Naive thymus-derived CD4-positive, alpha-beta T cell (primary cell): ENCODE measurements at places on chromosomes 4 and X. TPM values are rescaled to one million over a fixed set of nuclear protein-coding genes. Genes with fewer than 3 reads are reported as not detected.

Gene CENPVL3
- not detected for total RNA-seq

- DNase-seq, result no peak
These were observed 5.7 kb upstream of the GPR174 start for GRCh38 chrX:79138658-79139241.

DNA sequence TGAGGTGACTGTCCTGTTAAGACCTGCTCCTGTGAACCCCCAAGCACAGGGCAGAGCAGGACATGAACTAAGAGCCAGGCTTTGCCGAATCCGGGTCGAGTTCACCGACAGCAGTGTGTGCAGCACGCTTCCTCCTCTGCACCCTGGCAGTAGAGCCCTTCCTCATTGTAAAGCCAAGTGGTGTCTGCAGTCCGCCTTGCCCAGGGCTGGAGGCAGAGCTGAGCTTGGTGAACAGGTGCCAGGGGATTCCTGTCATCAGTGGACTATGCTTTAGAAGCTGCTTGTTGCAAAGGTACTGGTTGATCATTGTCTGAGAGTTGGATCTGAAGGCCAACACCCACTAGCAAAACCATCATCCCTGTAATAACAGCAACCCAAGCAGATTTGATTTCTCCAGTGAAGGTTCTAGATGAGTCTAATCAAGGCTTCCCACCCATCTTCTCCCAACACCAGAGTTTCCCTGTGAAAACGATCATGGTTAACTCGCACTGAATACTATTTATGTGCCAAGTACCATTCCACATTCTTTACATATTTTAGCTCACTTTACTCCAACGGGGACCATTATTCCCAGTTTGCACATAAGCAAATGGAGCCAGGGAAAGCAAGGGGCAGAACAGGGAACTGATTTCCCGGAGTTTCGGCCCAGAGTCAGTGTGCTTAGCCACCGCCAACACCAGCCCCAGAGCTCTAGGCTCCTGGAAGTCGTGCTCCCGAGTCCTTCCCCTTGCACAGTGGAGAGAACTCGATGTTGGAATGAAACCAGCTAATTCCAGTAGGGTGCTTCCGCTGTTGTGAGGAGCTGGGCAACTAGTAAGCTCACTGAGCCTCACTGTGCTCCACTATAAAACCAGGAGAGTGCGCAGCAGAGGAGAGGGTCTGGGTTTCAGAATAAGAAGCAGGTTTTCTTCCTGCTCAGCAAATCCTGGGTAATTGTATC, 1.4 kb upstream of the SLC34A2 start:
- DNase-seq, result no peak

- no peak for DNase-seq
These were observed 38.3 kb downstream of the MGARP start for GRCh38 chr4:139241784-139242151.

DNA sequence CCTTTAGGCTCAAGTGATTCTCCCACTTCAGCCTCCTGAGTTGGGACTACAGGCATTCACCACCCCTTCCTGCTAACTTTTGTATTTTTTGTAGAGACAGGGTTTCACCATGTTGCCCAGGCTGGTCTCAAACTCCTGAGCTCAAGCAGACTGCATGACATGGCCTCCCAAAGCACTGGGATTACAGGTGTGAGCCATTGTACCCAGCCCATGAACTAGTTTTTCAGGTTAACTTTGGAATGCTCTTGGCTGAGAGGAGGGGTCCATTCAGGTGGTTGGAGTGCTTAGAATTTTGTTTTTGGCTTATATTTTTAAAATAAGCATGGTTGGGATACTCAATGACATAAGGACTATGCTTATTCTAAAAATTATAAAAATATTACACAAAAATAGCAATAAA, 355.7 kb upstream of the MAGEB16 start:
- no peak for DNase-seq

- no peak for DNase-seq
These were observed 127.3 kb upstream of the WDR1 start for GRCh38 chr4:10243856-10244255.

- no peak for DNase-seq
These were observed 17.0 kb upstream of the WDR17 start for GRCh38 chr4:176048631-176049030.

Gene PRPS1
- 59.2 TPM for total RNA-seq

DNA sequence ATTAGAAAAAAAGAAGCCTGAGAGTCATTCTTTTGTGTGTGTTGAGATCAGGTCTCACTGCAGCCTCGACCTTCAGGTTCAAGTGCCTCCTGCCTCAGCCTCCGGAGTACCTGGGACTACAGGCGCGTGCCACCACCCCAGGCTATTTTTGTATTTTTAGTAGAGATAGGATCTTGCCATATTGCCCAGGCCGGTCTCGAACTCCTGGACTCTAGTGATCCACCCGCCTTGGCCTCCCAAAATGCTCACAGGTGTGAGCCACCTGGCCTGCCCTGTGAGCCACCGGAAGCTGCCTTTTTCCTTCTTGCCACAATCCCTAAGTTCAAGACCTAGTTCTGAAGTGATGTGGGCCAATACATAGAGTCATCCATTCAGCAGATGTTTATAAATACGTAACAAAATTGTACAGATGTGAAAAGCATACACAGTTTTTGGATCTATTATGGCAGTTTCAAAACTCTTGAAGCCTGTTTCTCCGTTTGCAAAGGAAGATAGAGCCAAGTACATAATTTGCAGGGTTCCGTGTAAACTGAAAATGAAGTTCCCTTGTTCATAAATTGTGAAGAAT, 536 bp upstream of the CTSO start:
- DNase-seq, result no peak

- no peak for DNase-seq
These were observed 142.5 kb upstream of the PJA1 start for GRCh38 chrX:69307756-69308155.

DNA sequence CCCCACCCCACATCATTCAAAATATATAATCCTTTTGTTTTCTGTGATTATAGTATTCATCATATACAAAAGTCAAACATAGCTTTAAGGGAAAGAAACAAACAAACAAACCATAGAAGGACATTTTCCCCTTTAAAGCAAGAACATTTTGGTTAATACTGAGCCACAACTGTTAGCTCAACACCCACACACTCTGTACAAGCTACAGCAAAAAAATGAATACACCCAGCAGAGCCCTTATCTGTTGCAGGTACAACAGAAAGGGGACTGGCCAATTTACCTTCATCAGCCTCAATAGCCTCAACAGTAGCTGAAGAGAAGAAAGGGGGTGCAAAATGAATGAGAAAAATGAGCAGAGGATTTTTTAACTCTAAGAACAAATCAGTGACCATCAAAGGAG, 318.4 kb downstream of the PPP3CA start:
- no peak for DNase-seq
